ENCODE measurements at places on chromosomes 5 and 9.

GRCh38 chr5:137888466-137888862 is 793 bp upstream of the PKD2L2 start:
- DNase-seq, result no peak

GRCh38 chr9:32671333-32671732 is 35.9 kb upstream of the TAF1L start:
- DNase-seq, result no peak

GRCh38 chr5:68424799-68425537 is 209.4 kb downstream of the PIK3R1 start:
- no peak for DNase-seq

GRCh38 chr5:139061856-139062255 is 136.3 kb downstream of the SIL1 start:
- DNase-seq, result no peak

DNA sequence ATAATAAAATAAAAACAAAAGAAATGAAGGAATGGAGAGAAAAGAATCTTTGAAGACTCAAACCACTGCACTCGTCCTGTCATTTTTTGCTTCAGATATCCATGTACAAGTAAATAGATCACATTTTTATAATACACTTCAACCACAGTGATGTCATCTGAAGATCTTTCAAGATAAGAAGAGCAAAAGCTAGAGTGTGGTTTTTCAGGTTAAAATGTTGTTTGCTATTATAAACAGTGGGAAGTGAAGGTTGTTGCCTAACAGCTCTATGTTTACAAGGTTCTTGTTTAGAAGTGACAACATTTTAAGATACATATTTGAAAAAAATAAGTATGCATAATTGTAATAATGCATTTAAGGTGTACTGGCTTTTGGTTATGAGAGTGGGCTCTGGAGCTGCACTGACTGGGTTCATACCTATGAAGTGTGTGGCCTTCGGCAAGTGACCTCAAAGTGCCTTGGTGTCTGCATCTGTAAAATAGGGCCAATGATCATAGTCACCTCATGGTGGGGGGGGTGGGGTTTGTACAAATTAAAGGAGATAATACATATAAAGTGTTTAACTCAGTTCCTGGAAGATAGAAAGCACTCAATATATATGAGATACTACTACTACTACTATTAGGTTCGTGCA is 45.5 kb upstream of the IL7R start:
- no peak for DNase-seq

- no peak for DNase-seq
These were observed 244.1 kb downstream of the ADGRV1 start for GRCh38 chr5:90802474-90803317.

GRCh38 chr5:14678773-14679334 is 14.3 kb downstream of the OTULIN start:
- no peak for DNase-seq
